Osteocyte (in vitro differentiated cells): ENCODE measurements at places on chromosomes 6 and 20.

GRCh38 chr6:15768999-15769398 lies 106.2 kb upstream of the DTNBP1 start:
- DNase-seq = no peak

GRCh38 chr6:112145080-112145573 lies 57.7 kb downstream of the FAM229B start:
- no peak for DNase-seq

DNA sequence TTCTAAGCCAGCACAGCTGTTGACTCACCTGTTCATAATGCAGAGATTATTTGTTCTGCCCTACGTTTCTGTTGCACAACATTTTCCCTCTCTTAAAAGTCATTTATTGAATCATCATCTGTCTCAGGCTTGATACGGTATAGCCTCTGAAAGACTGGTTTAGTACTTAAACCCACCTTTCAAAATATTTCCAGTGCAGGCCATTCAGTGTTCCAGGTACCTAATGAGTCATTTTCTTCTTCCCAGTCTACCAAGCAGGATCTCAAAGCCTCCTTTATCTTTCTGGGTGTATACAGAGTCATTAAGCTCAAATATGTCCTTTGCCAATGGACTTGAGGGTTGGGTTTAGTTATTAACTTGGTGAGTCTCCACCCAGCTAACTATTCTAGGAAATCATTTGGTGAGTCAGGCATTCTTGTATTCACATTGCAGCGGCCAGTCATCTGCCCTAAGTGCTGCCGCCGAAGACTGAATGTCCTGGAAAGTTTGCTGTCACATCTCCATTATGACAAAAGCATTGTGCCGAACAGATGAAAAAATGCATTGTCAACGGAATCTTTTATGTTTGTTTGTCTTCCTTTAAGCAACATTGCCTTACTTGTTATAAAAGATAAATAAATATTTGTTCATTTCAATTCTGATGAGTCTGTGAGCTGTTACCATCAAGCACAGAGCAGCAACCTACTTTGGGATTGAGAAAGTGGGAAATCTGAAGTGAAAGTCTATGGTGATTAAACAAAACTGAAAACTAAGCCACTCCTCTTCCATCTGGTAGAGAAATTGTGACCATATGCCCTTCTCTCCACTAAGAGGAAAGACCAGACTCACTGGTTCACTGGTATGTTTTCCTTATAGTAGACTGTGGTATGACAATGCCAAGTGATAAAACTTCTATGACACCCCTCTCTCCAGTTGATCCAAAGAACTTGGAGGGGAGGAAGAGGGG lies 14.3 kb upstream of the FAM135A start:
- no peak for DNase-seq

GRCh38 chr20:51036827-51037531 lies 14.1 kb upstream of the KCNG1 start:
- DNase-seq = no peak

- no peak for DNase-seq
These were observed 585.3 kb upstream of the BTBD3 start for GRCh38 chr20:11332381-11332780.

DNA sequence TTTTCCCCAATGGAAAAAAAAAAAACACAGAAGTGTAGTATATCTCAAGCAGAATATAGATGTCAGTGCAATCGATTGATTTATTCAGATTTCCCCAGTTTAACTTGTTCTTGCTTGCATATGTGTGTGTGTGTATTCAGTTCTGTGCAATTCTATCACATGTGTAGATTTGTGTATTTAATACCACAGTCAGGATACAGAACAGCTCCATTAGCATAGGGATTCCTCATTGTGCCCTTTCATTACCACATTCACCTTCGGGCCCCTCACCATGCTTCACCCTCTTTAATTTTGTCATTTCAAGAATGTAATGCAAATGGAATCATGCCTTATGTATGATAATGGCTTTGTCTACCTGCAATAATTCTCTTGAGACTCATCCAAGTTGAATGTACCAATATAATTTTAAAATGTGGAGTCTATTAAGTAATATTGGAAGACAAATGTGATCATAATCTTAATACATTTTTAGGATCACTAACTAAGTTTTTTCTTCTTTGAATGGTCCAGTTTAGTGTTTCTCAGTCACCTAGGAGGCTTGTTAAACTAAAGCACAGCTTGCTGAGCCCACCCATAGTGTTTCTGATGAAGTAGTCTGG lies 187.9 kb downstream of the TENT5A start:
- no peak for DNase-seq

DNA sequence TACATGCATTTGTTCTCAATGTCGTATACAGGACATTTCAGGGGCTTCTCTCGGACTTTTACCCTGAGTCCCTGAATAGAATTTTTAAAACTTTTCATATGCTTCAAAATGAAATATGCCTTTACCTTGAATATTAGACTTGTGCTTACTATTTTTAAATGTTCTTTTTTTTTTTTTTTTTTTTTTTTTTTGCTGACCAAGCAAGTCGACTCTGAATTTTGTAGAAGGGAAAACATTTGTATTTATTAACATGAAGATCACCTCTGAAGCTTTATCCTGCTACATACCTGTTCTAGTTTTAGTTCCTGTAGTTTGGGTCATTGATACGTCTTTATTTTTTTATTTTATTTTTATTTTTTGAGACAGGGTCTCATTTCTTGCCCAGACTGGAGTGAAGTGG lies 39.7 kb upstream of the SAYSD1 start:
- DNase-seq = no peak

DNA sequence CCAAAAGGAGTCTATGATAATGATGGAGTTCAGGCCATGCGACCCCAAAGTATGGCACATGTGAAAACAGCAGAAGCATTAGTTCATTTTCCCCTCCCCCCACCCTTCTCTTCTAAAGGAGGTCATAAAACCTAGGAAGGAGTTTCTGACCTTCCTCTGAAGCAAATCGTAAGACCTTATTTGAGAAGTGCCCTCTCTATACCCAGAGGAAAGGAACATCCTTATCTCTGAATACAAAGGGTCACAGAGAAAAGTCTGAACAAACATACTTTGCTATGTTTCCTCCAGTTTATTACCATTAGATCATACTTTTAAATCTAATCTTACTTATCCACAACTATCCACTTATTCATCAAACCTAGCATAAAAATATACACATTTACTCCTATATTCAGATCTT lies 48.6 kb downstream of the SLX4IP start:
- DNase-seq = no peak

DNA sequence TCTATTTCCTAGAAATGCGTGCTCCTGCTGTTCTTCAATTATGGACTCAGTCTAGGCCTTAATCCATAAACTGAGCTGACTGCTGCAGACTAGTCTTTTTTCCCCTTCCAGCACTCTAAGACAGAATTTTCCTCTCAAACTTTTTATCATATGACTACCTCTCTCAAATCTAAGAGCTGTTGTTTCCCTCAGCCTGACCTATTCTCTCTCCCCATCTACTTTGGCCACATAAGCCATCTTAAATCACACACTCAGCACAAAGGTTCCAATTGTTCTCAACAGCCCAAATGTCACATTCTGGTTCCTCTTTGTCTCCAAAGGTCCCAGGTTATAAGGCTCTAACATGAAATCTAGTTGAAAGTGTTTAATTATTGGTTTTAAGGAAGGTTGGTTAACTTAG lies 85.2 kb downstream of the PRSS35 start:
- no peak for DNase-seq

DNA sequence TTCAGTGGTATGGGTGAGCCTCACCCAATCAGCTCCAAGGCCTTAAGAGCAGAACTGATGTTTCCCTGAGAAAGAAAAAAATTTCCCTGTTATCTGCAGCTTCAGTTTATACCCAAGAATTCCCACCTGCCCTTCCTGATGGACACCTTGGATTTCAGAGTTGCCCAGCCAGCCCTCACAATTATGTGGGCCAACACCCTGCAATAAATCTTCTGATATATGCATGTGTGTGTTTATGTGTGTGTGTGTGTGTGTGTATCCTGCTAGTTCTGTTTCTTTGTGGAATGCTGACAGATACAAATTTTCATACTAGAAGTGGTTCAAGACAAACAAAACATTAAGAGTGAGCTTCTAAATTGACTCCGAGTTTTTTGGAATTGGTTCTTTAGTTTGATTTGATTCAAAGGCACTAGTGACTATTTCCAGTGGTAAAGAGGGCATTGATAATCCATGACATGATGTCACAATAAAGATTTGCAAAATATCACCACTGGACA lies 246.6 kb upstream of the BTBD3 start:
- no peak for DNase-seq

DNA sequence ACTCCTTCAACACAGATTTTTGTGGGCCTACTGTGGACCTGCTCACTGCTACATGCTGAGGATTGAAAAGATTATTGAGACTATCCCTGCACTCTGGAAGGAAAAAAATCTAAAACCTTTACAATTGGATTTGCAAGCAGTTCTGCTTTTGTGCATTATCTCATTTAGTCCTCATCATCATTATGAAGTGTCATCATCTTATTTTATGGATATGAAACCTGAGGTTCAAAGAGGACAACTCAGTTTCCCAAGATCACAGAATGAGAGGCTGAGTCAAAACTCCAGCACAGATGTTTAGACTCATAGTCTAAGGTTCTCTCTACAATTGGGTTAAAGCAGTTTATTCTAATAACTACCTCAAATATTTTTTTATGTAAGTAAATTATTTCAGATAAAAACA lies 160.2 kb upstream of the MARCKS start:
- DNase-seq = no peak

DNA sequence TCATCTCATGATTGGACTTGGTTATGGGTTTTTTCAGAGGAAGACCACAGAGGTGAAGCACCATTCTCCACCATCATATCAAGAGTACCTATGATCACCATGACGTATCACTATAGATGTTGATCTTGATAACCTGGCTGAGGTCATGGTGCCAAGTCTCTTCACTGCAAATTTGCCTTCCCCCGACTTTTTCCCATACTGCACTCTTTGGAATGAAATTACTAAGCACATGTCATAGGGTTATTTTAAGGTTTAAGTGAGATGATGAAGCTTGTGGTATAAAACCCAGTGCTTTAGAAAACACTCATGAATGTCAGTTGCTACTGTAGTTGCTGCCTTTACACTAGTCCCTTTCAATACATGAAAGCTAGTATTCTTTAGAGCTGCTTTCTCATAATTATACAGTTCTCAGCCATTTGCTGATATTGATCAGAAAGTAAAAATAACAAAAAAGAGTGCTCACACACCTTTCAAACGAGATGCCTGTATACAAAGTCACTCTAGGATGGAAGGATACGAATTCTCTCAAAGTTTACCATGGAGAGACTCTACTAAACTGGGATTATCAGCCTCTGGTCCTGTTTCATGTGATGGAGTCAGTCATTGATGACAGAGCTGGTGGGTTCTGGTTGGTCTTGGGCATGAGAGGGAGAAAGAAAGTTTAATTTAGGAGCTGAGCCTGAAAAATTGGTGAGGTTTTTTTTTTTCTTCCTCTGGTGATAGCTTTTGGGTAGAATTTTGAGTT lies 228.1 kb downstream of the PRL start:
- DNase-seq = no peak

DNA sequence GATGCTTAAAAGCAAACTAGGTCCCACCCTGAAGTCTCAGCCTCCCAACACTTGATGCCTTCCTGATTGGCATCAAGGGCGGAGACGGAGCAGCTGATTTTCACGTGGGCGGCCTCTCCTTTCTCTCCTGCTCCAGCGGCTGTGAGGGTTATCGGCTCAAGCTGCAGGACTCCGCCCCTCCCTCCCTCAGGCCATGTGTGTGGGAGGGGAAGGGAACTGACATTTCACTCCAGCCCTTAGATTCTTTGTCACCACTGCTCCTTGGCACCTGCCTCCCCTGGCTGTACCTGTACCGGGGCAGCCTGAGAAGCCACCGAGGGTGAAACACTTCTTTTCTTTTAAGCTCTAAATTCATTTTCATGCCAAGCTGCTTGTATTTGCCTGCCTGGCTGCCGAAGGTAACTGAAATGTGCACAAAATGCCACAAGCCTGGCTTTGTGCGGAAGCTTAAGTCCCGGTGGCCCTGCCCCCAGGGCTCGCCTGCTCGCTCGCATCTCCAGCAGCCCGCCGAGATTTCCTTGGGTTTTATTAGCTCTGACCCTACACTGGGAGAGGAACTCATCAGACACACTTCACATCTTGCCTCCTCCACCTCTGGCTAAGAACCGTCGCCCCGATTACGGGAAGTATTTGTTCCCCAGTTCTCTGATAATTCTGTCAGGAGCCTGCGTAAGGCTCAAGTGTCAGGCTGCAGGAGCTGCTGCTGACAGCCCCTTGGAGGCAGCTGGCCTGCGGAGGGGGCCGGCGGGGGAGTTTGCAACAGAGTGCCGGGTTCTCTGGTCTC lies 9.6 kb upstream of the CPNE5 start:
- DNase-seq = no peak

DNA sequence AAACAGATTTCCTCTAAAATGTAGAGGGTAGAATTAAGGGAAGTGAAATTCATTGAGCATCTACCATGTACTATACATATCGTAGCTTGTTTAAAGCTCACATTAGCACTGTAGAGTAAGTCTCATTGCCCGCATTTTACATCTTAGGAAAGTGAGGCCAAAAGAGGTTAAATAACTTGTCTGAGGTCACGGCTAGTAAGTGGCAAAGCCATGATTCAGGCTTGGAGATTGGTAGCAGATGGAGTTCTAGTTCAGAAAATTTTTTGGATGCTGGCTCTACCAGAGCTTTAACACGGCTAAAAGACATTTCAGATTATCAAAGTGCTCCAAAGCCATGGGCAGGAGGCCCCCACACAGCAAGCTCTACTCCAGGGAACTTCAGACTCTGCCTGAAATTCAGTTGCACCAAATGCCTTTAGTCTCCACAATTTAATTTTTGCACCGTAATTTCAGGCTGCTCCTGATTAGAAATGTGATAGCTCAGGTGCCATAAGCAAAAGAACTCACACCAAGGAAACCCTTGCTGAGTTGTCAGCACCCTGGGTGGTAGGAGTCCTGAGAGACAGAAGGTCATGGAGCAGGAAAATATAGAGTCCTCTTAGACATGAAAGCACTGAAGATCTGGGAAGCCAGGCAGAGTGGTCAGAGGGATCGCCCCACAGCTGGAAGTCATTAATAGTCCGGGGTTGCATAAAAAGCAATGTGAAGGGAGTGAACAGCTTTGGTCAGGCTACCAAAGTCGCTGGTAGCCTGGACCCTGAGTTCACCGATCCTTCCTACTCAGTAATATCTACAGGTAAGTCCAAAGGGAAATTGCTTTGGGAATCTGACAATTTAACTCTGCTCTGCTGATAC lies 55.2 kb upstream of the ASIP start:
- no peak for DNase-seq

GRCh38 chr6:166245148-166245547 lies 63.0 kb downstream of the PRR18 start:
- DNase-seq = no peak

DNA sequence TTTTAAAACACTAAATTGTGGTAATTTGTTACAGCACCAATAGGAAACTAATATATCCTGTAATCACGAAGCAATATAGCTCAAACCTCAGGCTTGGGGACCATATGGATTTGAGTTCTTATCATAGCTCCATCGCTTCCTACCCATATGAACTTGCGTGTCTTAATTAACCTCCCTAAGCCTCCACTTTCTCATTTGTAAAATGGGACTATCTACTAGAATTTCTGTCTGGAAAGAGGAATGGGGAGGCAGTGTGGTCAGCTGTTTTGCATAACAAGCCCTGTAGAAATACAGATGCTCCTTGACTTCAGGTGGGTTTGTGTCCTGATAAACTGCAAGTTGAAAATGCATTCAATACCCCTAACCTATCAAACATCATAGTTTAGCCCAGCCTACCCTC lies 17.1 kb downstream of the HLA-DOB start:
- DNase-seq = no peak

GRCh38 chr20:25005661-25006060 lies 13.1 kb upstream of the APMAP start:
- peak; percentile 73 for DNase-seq
